ENCODE measurements at places on chromosomes 7 and 10.
A peak's percentile ranks its signal among the peaks of the same experiment; 100 is the strongest.

GRCh38 chr7:98202367-98203195 is 8.7 kb upstream of the BHLHA15 start:
- peak; percentile 66 for DNase-seq

DNA sequence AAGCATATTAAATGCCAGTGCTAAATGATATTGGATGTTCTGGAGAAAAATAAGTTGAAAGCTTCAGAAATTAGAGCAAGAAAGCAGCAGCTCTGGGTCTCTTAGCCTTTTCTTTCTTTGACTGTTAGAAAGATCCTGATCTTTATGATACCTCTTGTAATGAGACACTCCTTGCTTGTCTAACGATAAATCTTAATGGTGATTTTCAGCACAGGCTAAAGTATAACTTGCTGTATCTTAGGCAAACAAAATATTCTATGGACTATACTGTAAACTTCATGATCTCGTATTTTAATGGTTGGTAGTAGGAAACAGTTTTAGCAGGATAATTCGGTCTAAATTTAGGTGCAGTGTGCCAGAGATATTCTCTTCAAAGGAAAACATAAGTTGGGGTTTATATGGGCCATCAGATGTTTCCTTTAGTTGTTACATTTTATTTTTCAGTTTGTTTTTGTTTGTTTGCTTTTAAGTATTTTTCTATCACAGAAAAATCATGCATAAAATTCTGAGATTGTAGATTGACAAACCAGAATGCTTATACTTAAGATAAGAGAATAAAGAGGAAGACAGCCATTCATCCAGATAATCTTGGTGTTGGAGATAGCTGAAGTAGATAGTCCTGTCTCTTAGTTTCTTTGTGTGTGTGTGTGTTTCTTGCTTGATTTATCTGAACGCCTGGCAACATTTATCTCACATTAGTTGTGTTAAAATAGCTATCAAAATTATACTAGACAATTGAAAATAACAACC is 4.7 kb downstream of the CASD1 start:
- DNase-seq = no peak

DNA sequence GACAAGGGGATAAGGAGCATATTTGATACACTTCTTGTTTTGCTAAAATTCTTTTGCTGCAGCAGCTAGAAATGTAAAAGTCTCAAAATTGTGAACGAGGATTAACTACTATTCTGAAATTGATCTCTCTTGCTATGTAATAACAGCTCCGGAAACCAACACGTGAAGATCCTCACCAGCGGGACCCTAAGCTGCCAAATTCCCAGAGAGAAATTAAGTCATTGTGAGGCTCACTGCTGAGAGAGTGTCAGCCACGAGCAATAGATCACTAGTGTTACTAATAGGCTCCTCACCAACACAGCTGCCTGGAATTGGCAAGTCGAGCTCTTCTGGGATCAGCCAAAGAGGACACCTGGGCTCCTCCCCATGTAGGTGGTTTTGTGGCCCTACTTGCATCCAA is 5.6 kb upstream of the VWA2 start:
- DNase-seq = no peak

DNA sequence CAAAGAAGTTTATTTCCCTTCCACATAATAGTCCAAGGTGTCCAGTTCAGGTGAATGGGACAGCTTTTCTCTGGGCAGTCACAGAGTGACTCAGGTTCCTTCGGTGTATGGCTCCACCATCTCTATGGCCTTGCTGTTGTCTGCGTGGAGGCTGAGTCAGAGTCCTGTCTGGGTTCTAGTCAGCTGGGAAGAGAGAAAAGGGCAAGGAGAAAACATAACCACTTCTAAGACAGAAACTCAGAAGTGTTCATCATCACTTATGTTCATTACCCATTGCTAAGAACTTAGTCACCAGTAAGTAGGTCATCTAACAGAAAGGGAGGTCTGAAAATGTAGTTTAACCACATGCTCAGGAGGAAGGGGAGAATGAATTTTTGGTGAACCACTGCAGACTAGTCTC is 32.4 kb upstream of the CCDC7 start:
- no peak for DNase-seq

- DNase-seq = no peak
Observed at GRCh38 chr7:389911-390601, 100.1 kb downstream of the FOXL3 start.

- no peak for DNase-seq
Observed at GRCh38 chr10:86705139-86705538, 36.8 kb downstream of the LDB3 start.

- peak; percentile 95 for DNase-seq
Observed at GRCh38 chr10:3805201-3805790, 20.3 kb upstream of the KLF6 start.

- DNase-seq = no peak
Observed at GRCh38 chr7:8590225-8590624, 156.8 kb downstream of the NXPH1 start.

DNA sequence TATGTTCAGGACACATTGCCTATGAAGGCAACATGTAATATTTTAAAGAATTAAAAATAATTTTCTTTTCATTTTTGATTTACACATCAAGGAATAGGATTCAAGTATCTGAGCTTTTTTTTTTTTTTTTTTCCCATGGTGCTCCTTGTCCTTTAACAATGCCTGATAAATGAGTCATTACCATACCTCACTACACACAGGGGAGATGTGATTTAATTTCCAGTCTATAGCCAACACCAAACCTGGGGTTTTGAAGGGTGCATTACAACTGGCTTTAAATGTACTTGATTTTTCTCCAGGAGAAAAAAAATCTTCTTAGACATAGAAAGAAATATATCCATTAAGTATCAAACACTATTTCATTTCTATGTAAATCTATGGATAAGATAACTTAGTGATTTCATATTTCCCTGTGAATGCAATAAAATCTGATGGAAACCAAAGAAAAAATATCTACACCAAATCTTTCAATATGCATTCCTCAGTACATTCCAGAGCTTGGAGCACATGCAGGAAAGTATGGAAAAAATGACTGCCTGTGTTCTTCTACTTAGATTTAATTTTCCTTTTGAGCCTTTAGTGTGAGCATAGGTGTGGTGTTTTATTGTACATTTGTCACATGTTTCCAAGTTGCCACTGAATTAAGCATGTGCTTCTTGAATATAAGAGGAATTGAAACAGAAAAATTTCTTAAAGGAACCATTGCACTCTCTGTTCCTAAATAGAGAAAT is 204.8 kb upstream of the MEOX2 start:
- DNase-seq = no peak

GRCh38 chr7:49398746-49399145 is 374.7 kb upstream of the VWC2 start:
- no peak for DNase-seq

DNA sequence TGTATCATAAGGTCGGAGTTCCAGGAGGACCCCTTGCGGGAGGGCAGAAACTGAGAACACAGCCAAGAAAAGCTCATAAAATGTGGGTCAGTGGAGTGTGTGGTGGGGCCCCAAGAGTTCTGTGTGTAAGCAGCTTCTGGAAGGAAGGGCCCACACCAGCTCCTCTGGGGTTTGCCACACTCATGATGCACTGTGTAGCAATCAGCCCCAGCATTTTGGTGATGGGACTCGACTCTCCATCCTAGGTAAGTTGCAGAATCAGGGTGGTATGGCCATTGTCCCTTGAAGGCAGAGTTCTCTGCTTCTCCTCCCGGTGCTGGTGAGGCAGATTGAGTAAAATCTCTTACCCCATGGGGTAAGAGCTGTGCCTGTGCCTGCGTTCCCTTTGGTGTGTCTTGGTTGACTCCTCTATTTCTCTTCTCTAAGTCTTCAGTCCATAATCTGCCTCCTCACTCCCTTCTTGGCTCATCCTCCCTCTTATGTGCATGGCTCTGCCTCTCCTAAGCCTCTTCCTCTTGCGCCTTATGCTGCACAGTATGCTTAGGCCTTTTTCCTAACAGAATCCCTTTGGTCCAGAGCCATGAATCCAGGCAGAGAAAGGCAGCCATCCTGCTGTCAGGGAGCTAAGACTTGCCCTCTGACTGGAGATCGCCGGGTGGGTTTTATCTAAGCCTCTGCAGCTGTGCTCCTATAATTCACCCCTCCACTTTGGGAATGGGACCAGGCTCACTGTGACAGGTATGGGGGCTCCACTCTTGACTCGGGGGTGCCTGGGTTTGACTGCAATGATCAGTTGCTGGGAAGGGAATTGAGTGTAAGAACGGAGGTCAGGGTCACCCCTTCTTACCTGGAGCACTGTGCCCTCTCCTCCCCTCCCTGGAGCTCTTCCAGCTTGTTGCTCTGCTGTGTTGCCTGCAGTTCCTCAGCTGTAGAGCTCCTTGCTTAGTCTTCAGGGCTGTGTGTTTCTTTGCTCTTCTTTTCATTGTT is 17.8 kb downstream of the PRSS2 start:
- peak; percentile 32 for DNase-seq

- no peak for DNase-seq
Observed at GRCh38 chr10:33273295-33274002, 61.0 kb downstream of the NRP1 start.

- no peak for DNase-seq
Observed at GRCh38 chr10:43253461-43254198, 13.2 kb downstream of the RASGEF1A start.

- no peak for DNase-seq
Observed at GRCh38 chr10:46549171-46550075, 7.0 kb downstream of the GPRIN2 start.

DNA sequence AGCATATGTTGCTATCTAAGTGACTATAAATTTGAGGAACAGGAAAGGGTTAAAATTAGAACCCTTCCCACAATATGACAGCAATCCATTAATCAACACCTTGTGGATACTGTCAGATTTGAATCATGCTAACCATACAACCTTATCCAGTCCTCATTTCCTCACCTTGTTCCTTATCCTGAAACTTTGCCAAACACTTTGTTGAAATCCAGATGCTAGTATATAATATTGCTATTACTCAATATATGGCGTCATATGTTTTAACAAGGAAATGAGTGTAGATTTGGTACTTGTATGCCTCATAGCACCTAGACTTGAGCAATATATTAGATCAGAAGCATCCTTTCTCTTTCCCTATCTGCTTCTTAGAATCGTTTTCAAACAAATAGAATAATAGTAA is 66.3 kb upstream of the SLC25A13 start:
- no peak for DNase-seq

DNA sequence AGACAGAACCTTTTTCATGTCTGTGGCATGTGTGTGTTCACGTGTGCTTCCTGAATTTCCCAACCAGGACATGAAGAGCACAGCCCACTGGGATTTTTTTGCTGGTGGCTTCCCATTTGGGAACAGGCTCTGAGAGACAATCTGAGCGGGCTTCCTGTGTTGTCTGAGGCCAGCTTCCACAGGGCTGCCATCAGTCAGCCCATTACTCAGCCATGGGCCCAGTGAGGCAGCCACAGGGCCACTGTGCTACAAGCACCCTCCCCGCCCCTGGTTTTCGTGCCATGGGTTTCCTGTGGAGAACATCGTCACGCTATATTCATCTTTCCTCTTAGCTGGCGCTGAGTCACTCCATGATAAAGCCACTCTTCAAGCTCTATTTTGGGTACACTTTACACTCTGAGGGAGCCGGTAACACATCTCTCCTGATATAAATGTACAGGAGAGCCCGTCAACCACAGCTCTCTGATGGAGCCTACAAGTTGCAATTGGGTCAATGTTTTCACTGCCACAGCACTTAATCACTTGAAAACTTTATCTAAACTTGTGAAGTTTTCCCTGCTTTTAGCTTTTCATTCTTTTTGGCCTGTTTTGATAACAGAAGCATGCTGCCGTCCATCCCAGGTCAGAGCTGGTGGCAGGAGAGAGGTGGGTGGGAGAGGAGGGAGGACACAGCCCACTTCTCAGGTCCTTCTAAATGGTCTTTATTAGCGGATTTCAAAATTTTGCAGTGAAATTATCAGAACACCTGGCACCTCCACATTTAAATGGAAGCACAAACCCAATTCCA is 96.9 kb downstream of the HIPK2 start:
- DNase-seq = peak; percentile 8

DNA sequence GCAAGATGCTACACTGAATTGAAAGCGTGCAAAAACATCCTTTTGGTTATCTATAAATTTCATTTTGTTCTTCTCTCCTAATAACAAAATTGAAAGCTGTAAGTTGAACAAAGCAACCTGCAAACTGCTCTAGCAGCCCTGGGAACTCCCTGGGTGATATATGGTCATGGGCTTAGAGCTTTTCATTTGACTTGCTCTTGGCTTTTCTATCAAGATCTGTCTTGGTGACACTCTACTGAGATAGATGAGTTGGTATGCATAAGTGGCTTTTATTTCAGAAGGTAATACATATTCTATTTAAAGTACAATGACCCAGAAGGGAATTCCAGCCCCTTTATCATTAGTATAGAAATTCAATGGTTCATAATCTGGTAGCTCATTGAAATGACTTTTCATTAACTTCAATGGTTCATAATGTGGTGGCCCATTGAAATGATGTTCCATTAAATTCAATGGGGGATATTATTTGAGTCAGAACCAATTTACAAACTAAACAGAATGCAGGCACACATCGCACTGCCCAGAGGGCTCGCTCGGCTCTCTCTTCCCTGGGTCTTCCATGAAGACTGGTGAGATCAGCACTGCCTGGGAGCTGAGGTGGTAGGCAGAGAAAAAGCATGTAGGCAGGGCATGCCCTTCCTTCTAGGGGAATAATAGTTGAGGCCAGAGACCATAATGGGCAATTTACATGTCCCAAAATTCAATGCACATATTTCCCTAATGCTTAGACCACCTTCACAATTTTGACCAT is 10.1 kb upstream of the KCNMA1 start:
- no peak for DNase-seq

DNA sequence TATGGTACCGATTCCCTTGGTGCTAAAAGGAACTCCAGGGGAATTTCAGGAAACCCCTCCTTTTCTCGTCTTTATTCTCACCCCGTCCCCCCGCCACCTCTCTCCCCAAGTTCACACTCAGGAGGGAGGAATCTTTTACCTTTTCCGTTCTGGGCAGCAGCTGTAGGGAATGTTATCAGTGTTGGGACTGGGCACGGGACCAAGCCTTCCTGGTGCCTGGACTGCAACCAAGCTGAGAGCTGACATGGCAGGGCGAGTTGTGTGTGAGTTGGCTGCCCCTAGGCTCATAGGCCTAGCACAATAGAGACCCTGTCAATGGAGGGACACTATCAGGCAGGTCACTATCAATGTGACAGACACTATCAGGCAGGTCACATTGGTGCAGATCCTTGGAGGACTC is 121.4 kb downstream of the TCF7L2 start:
- no peak for DNase-seq

DNA sequence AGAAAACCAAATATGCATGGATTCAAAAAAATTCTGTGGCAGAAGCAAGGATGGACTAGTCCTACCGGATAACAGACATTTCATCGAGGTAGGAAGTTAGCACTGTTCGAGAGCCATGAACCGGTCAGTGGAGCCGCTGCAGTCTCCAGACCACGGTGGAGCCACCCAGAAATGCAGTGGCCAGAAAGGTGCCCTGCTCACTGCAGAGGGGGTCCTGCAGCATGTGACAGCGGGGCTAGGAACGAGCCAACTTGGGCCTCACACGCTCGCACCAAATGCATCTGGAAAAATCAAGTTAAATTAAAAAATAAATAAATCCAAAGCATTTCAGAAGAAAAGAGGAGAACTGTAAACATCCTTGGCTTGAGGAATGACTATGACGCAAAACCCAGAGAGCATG is 13.1 kb upstream of the CFAP46 start:
- DNase-seq = no peak

- no peak for DNase-seq
Observed at GRCh38 chr7:150332852-150333635, 8.4 kb downstream of the RARRES2 start.

GRCh38 chr7:150860978-150861295 is 8.6 kb downstream of the AOC1 start:
- DNase-seq = no peak

GRCh38 chr7:38070718-38071117 is 107.3 kb upstream of the STARD3NL start:
- DNase-seq = no peak

GRCh38 chr10:71424496-71425194 is 27.9 kb downstream of the CDH23 start:
- DNase-seq = no peak

Measured in CD4-positive, alpha-beta T cell treated with Interleukin-10 for 1 hour (primary cell).